Colonic mucosa (tissue), 4 donors: ENCODE measurements at places on chromosomes 13 and 19.

DNA sequence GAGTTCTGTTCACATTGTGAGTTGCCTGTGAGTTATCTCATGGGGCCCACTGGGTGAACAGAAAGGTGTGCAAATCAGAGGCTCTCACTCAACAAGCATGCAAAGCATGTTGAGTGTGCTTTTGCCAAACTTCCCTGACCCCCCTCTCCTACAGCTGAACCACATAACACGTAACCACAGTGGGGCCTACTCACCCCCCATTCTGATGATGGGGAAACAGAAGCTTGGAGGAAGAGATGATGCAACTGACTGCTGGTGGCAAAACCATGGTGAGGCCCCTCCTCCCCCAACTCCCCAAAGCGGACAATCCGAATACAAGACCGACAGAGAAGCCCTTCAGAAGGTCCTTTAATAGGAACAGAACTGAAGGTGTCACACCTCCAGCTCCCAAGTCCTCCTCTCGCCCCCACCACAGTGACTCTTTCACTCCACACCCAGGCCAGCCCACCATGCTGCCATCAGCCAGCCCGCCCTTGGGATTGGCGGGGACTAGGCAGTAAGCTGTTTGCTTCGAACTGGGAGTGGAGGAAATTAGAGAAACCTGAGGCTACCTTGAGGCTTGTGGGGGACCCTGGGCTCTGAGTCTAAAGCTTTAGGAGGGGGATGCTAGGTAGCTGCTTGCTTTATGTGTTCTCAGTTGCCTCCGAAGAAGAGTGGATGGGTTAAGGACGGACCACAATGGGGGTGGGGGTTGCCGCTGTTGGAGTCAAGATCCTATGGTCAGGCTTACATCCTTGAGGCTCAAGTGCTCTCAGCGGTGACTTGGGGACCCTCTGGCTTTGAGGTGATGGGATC, 3.8 kb downstream of the ZNF784 start:
- DNase-seq: no peak

GRCh38 chr19:5718037-5718578, 1.8 kb downstream of the LONP1 start:
- no peak for DNase-seq

GRCh38 chr13:37869506-37869755, 141 bp downstream of the TRPC4 start:
- DNase-seq: no peak

GRCh38 chr13:80547885-80548825, 207.2 kb upstream of the SPRY2 start:
- no peak for DNase-seq

- DNase-seq: no peak
Observed at GRCh38 chr13:33793726-33794125, 24.2 kb upstream of the RFC3 start.

- DNase-seq: no peak
Observed at GRCh38 chr19:57720878-57721277, 6.5 kb downstream of the ZNF671 start.

GRCh38 chr13:39040206-39040605, 1.9 kb downstream of the NHLRC3 start:
- no peak for DNase-seq

DNA sequence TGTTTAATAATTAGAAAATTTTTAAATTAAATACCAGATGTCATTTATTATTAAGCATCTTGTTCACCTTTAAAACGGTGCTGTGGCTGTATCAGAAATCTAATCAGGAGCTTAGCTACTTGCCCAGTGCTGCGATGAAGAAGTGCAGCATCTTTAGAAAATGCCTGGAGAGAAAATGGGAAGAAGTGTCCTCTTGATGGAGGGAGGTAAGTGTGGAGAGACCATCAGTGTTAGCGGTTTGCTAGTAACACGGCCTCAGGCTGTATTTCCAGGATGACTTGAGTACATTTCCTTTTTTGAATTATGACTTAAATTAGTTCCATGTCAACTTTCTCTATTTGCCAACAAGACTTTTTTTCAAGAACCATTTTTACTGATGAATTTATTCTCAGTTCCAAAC, 74.1 kb downstream of the SHISA2 start:
- DNase-seq: no peak

- peak; percentile 38 for DNase-seq
Observed at GRCh38 chr19:35641515-35642151, at the start of gene ETV2. ETV2 (plus strand) TSS chr19:35641745; CDS start chr19:35642461, 716 bp downstream.

DNA sequence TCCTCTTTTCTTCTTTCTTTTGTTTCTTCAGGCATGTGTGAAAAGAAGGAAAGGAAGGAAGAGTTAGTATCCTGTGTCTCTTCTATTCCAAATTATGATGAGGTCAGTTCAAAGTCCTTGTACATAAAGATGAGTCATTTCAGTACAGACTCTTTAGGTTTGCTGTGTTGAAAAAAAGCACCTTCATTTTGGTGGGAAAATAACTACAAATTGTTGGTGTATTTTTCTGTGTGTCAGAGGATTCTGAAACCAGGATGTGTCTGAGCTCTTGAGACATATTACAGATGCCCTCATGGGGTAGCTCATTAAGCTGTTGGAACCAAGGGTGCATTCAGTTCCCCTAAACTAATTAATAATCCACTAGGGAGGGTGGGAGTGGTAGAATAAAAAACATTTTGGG, 5.8 kb upstream of the HSPH1 start:
- no peak for DNase-seq

DNA sequence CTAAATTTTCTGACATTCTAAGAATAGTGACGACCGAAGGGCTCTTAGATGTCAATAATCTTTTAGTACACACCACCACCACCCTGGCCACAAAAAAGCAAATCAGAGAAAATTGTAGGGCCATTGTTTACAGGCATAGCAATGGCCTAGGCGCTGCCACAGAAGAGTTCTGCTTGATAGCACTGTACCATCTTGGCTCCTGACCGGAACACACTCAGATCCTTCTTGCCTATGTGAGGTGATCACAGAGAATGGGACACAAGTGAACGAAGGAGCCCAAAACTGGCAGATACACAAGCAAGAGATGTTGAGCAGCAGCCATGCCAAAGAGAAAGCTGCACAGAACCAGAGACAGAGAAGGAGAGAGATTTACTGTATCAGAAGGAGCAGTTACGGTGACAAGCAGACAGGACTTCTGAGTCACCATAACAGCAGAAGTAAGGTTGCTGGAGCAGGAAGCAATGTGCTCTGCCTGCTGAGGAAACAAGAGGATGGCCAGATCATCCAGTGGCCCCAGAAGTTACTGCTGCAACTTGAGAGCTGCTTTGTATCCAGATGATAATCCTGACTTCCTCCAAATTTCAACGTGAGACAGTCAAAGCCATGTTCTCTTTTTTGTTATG, 105.2 kb downstream of the SLITRK6 start:
- no peak for DNase-seq

- DNase-seq: no peak
Observed at GRCh38 chr19:6185835-6186834, 50.7 kb downstream of the ACSBG2 start.
